ENCODE measurements at places on chromosomes 2 and 18.

- DNase-seq, result no peak
Observed at GRCh38 chr2:232434091-232434490, 21.9 kb upstream of the ALPI start.

GRCh38 chr18:23178201-23178600 is 42.9 kb downstream of the CABLES1 start:
- no peak for DNase-seq

DNA sequence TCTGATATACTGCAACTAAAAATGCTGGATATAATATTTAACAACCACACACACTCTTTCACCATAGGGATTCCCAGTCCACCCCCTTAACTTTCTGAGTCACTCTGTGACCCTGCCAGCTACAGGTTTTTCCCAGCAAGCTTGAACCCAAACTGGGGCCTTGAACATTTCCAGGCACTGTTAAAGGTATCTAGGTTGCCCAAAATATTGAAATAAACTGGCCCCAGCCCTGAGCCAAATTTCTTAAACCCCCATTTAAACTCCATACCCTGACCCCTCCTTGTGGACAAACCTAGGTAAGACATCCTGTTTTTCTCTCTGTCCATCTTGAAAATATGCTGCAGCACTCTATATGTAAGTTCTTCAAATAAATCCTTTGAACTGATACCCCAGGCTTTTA is 19.7 kb upstream of the DCTN1 start:
- no peak for DNase-seq

GRCh38 chr2:217642944-217643343 is 359.9 kb downstream of the TNS1 start:
- DNase-seq, result no peak

DNA sequence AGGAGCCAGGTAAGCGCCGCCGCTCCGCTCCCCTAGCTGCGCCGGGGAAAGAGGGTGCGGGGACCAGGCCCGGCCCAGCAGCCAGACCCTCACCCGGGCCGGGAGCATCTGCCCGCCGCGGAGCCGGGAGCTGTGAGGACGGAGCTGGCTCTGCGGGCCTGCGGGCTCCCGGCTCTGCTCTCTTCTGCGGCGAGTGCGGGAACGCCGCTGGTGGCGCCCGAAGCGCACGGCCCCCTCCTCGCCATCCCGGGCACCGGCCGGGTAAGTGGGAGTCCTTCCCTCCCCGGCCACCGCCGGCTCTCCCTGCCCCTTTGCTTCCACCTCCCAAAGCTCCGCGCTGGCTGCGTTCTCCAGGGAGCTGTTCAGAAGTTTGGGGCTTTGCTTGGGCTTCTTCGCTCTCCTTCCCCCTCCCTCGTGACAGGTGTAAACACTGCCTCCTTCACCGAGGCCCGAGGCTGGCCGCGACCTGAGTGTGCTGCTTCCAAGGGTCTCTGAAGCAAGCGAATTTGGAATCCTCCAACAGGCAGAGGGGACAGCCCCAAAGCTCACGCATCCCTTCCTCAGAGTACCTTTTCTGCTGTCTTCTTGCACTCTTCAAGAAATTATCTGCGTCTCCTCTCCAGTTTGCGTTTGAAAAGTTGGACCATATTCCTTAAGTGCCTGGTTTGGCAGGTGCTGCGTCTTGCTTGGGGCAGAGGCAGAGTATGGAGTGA is 632 bp downstream of the AFTPH start:
- DNase-seq, result no peak

DNA sequence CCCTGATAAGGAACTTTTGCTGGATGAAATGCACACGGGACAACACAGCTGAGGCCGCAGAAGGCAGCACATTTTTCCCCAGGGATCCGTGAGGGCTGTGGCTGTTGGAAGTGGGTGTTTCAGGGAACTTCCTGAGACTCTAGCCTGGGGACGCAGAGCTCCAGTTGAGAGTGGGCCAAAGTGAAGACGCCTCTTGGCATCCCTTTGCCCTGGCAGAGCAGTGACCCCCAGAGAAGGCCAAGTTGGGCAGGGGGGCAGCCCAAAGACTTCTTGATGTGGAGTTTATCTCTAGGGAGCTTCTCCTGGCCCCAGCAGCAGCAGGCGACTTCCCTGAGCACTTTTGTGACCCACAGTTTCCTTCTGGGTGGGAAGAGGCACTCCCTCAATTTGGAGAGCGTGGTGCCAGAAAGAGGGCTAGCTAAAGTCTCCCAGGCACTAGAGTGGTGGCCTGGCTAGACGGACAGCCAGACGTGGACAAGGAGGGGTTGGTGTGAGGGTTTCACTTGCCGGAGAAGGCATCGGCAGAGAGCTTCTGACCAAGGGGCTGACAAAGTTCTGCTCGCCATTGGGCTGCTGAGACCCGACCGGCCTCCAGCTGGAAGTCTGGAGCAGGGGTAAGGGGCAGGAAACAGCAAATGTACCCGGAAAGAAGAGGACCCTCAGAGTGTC is 108.8 kb downstream of the ACKR3 start:
- no peak for DNase-seq

DNA sequence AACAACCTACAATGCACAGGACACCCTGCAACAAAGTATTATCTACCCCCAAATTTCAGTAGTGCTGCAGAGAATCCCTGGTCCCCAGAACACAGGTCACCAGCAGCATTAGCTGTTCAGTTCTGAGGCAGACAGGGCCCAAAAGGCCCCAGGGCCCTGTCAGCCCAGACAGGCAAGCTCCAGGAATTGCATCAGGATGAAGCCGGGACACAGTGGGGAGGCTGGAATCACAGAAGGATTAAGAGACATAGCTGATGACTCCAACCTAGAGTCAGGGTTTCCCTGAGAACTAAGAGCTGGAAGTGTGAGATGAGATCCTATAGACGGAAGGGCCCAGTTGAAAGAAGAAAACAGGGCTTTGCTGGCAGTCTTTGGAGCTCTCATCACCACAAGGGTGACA is 148.1 kb downstream of the GALNT14 start:
- DNase-seq, result no peak

GRCh38 chr2:15127301-15127700 is 433.8 kb downstream of the NBAS start:
- no peak for DNase-seq

- DNase-seq, result no peak
Observed at GRCh38 chr2:160387558-160388262, 105.9 kb downstream of the RBMS1 start.

DNA sequence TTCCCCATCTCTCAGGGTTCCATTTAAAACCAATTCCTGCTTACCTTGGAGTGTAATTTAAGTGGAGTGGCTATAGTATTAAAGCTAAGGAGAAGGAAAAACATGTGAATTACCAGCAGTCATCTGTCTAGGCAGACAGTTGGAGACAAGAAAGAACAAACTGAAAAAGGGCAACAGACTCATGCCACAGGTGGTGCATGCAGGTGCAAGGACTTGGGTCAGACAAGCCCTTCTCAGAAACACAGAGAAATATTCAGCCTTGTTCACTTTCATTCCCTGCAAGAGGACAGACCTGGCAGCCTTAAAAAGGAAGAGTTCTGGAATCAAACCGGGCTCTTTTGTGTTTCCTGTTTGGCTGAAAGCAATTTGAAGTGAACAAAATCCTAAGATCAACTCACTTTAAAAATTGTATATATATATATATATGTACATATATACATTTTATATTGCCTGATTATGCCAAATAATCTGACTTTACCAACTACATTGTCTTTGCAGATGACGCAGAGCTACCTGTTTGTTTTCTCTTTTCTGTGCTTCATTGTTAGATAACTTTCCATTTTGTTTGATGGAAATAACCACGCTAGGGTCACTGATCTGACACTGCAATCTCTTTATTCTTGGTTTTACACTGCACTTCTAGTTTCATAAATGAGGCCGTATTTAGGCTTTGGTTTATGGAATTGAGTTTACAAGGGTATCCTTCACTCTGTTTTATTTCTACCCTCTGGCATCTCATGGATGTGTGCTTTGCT is 35.1 kb upstream of the VPS54 start:
- DNase-seq, result no peak

DNA sequence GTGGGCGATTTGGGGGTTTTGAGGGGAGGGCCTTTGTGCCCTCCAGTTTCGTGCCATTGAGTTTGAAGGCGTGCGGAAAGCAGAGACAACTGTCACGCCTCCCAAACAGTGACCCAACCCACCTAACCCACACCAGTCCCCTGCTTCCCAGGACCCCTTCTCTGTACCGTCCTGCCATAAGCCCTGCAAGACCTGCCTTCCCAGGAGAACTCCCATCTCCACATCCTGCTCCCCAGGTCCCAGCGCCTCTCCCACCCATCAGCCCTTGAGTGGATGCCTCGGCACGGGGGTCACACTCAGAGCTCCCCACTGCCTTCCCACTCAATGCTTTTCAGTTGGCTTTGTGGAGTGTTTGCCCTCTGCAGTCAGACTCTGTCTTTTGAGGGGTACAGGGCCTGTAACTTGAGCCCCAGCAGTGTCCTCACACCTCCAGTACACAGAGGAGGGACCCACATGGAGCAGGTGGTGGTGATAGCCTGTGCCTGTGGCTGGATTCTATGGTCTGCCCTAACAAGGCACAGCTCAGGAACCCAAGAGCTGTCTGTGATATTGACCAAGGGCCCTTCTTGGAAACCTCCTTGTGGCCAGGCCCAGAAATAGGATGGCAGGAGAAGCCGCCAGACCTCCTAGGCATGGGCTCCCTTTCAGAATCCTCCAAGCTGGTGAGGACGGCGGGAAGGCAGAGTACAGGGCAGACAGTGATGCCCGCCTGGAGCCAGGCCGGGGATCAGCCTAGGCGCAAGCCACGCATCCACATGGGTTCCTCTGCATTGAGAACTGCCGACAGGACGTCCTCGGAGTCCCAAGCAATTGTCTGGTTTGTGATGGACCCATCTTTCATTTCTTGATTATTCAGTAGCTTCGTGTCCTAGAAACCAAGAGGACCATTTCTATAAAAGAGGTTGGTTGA is 44.4 kb upstream of the SMAD7 start:
- DNase-seq, result no peak

DNA sequence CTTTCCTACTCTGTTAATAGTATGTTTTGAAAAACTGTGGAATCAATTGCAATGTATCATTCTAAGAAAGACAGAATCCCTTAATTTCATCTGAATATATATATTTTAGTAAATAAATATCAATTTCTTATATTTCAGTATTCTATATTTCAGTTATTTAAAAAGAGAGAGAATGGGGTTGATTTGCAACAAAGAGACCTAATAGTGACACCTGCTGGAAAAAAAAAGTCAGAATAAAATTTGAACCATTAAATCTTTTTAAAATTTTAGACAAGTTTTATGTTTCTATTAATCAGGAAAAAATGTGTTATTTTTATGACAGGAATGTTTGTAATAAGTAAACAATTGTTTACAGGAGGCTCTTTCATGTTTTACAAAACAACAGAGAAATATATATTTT is 20.7 kb upstream of the CCNT2 start:
- no peak for DNase-seq

DNA sequence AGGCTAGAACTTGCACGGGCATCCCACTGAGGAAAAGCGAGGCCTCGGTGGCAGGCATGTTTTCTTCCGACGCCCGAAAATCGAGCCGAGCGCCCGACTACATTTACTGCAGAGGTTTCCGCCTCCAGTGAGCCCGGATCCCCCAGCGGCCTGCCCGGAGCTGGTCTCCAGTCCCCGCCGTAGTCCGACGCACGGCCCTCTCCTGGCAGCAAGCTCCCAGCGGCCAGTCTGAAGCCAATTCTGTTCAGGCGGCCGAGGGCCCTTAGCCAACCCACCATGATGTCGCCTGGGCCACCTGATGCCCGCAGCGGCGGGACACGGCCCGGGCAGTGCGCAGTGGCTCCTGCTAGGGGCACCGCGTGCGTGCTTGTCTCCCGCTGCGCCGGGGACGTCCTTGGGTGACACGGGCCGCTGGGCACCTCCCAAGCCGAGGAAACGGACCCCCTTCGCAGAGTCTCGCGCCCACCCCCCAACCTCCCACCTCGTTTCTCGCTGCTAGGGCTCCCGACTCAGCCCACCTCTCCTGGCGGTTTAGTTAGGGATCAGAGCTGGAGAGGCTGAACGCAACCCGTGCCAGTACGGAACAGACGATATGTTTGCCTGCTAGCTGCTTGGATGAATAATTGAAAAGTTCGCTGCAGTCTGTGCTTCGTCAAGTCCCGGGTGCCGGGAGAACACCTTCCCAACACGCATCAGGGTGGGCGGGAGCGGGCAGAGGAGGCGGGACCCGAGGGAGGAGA is 5.3 kb downstream of the ONECUT2 start:
- no peak for DNase-seq

- no peak for DNase-seq
Observed at GRCh38 chr18:49025767-49026500, 75.2 kb upstream of the SMAD7 start.

GRCh38 chr2:17242813-17243485 is 275.3 kb downstream of the RAD51AP2 start:
- no peak for DNase-seq

DNA sequence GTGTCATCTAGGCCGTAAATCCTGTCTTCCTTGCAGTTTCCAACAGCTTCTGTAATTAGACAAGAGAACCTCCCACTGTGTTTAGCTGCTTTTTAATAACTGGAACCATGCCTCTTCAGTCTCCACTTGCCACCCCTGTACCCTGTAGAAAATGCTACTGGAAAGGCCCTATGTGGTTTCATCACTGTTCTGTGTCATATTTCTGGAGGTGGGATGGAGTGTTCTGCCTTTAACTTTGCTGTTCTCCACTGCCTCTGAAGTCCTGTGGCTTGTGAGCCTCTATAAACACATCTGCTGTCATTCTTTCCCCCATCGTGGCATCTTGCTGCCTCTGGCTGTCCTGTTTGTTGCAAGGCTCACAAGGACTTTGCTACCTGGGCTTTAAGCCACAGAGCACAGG is 17.9 kb downstream of the MGAT5 start:
- no peak for DNase-seq

- DNase-seq, result no peak
Observed at GRCh38 chr2:230937362-230937761, 12.3 kb upstream of the GPR55 start.

GRCh38 chr2:172370821-172371455 is 56.4 kb upstream of the ITGA6 start:
- no peak for DNase-seq

DNA sequence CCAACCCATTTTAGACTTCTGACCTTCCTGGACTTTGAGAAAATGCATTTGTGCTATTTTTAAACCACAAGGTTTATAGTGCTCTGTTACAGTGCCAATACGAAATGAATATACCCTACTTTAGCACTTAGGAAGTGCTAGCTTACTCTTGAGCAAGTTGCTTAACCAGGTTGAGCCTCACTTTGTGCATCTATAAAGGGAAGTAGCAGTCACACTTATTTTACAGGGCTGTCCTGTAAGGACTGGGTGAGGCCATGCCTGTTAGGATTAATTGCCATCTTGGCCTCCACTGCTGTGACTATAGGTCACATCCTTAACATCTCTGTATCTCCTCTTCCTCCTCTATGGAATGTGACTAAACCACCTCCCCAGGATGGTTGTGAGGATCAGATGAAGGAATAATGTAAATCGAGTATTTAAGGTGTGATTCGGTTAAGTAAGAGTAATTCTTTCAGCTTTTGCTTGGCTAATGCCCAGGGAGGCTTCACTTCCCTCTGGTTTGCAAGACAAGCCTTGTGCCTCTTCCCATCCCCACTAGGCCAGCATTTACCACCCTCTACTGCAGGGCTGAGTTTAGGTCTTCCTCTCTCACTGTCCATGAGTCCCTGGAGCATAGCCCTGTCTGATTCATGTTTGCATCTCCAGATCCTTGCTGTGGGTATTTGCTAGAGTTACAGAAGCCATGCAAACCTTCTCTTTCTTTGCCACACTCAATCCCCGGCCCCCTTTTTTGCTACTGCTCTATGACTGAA is 341.2 kb downstream of the ZNF521 start:
- DNase-seq, result no peak

Data from stimulated activated CD4-positive, alpha-beta T cell treated with anti-CD3 and anti-CD28 coated beads, Interleukin-1b, Interleukin-23, amount 100 ng/mL, for 1 hour (primary cell).